Hypothalamus (tissue), 51 donors: ENCODE measurements at places on chromosomes 4 and X.

DNA sequence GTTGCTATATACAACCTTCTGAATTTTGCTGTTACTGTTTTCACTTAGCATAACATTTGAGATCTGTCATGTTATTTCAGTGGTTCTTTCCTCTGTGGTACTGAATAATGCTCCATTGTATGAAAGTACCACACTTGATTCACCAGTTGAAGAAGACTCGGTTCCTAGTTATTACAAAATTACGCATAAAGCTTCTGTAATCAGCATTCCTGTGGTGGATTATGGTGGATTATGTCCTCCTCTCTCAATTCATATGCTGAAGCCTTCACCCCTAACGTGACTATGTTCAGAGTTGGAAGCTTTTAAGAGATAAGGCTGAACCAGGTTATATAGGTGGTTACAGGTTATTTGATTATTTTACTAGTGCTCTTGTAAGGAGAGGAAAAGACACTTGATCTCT lies 2143.5 kb upstream of the AGA start:
- no peak for DNase-seq

- no peak for DNase-seq
These were observed 9.4 kb downstream of the FNIP2 start for GRCh38 chr4:158778156-158778711.

- DNase-seq, result no peak
These were observed 894.8 kb upstream of the EPHA5 start for GRCh38 chr4:66564901-66565651.

DNA sequence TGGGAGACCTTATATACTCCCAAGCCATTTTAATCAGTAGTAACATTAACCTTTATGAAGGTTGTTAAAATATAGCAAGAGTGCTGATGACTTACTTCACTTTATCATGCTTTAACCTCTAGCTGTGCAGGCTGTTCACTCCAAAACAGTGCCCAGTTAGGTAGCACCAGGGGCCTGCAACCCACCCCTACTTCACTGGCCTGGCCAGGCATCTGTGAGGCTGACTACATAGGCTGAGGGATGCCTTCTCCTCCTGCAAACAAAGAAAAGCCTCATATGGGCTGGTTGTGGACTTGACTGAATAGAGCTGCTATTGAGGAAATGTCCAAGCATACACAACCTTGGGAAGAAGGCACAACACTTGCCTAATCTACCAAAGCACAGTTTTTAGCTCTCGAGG lies 172.8 kb downstream of the SHROOM3 start:
- DNase-seq, result no peak

DNA sequence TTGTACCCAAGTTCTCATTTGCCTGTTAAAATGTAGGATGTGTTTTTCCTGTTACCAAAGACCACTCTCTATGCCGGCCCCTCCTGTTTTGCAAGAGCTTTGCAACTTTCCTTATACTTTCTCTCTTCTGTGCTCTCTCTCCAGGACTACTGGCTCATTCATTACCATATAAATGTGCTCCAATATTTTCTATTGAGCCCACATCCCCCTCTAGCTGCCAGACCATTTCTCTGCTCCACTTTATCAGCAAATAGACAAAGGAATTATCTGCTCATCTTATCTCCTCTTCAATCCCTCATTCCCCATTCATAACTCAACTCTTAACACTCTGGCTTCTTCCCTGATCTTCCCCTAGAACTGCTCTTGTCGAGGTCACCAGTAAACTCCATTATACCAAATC lies 33.6 kb downstream of the RPGR start:
- DNase-seq, result no peak

DNA sequence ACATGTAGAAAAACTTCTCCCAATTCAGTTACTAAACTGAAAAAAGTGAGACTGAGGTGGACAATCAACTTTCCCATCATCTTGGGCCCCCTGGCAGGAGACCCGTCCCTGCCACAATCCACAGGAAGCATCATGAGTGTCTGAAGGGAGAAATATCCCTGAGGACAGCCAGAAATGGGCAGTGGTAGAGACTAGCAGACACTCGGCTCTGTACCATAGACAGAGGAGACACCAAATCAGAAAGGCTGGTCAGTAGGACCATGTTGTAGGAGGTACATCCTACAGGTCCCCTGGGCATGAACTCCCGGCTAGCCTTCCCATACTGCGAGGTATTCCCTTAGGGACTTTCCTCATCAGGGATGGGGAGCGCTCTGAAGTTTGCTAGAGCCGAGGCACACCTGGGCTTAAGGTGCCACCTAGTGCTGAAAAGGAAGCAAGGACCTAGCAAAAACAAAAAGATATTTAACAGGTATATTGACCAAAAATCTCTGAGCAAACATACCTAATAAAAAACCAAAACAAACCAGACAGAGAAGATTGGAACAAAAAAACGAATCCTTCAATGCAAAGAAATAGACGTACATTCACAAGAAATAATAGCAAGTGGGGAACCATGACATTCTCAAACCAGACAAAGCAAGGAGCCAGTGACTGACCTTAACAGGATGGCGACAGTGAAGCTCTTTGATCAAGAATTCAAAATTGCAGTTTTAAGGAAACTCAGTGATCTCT lies 55.6 kb downstream of the HAUS3 start:
- DNase-seq, result no peak

- DNase-seq, result no peak
These were observed 188.4 kb upstream of the GALNT7 start for GRCh38 chr4:172980219-172980618.

GRCh38 chr4:165308166-165308565 lies 19.3 kb upstream of the MSMO1 start:
- DNase-seq, result no peak

DNA sequence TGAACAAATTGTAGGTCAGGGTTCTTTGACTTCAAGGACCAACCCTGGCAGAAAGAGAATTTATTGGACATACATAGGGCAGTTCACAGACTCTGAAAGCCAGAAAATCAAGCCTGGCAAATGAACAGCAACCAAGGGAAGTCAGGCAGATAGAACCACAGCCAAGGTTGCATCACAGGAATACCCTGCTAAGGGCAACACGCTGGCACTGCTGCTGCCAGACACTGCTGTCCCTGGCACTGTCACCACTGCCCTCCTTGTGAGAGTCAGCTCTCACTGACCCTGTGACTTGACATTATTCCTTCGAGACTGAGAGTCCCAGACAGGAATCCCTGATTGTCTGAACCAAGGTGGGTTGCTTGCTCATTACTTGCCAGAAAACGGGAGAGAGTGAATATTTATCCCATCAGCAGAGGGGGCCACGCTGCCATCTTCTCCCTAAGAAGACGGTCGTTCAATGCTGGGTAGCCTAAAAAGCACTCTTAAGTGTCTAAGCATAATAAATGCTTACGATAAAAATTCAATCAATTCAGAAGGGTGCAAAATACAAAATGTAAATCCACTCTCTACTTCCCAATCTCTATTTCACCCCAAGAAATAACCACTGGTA lies 23.2 kb upstream of the PTTG2 start:
- peak; percentile 30 for DNase-seq

GRCh38 chrX:925652-926061 lies 286.8 kb downstream of the CRLF2 start:
- no peak for DNase-seq

GRCh38 chr4:1568855-1569460 lies 115.2 kb downstream of the FAM53A start:
- no peak for DNase-seq

GRCh38 chr4:61533140-61533539 lies 333.0 kb downstream of the ADGRL3 start:
- no peak for DNase-seq

DNA sequence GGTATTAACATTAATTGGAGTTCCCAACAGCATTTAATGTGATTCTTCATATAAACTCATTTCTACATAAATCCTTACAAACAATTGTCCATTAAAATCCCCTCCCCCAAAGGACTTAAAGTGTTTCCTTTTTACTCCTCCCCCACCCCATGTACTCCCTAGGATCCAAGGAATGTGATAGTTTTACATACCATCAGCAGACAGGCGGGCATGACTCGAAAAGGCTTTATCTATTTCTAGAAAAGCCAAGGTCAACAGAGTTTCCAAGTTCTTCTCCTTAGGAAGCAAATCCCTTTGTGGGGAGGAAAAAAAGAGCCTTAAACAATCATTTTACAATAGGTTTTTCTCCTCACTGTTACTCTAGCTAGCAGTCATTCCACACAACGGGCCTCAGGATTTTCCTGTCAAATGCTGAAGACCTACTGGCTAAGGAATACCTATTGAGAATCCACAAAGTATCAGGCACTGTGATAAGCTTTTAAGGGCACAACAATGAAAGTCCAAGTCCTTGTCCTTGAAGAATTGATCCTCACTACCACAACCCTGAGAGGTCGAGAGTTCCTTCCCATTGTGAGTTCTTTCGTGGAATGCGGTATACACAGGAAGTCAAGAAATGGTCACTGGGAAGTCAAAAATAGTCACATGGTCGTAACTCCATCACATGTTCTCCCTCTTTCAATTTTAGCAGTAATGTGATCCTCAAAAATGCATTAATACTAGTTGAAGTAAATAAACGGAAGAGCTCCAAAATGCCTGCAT lies 7.2 kb downstream of the PPM1K start:
- no peak for DNase-seq

DNA sequence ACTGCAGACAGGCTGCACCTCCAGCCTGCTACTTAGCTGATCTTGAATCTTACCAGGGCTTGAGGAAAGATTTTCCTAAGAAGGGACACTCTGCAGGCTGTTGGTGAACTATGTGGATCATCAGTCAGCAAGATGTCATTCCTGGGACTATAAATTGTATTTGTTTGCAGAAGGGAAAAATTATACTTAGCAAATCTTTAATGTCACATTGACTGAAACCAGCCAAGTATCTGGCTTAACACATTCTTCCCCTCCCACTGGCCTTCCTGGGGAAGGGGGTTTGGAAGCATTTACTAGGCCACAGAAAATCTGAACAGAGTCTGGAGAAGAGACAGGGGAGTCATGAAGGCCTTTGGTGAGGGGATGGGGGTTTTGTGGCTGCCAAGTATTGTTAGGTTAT lies 156.7 kb upstream of the EOLA2 start:
- DNase-seq, result no peak

GRCh38 chrX:53340852-53341645 lies 59.7 kb upstream of the IQSEC2 start:
- DNase-seq, result no peak

DNA sequence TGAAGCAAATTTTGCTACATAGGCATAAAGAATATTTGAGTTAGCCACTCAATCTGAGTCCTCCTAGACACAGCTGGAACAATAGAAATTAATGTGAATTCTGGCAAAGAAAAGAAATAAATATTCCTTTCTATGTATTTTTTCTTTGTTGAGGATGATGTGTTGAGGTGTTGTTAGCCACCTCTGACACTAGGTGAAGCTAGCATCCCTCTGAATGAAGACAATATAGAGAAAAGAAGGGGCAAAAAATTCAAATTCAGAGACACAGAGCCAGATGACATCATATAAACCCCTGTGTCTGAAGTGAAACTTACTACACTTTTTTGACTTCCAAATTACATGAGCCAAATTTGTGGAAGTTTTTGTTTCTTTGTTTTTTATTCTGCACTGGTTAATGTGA lies 34.6 kb upstream of the TMPRSS11D start:
- DNase-seq, result no peak

- no peak for DNase-seq
These were observed 66.3 kb upstream of the C1QTNF7 start for GRCh38 chr4:15361529-15361928.

- no peak for DNase-seq
These were observed 37.2 kb upstream of the FAM9B start for GRCh38 chrX:9071031-9071650.

GRCh38 chr4:7412554-7412912 lies 22.2 kb downstream of the PSAPL1 start:
- no peak for DNase-seq

GRCh38 chrX:22686138-22686541 lies 313.6 kb upstream of the DDX53 start:
- peak; percentile 0 for DNase-seq

GRCh38 chr4:185247151-185247550 lies 37.8 kb downstream of the SNX25 start:
- DNase-seq, result no peak
